ENCODE measurements at places on chromosomes 3 and 15.

- no peak for DNase-seq
These were observed 353.6 kb upstream of the ZNF717 start for GRCh38 chr3:76138921-76139320.

DNA sequence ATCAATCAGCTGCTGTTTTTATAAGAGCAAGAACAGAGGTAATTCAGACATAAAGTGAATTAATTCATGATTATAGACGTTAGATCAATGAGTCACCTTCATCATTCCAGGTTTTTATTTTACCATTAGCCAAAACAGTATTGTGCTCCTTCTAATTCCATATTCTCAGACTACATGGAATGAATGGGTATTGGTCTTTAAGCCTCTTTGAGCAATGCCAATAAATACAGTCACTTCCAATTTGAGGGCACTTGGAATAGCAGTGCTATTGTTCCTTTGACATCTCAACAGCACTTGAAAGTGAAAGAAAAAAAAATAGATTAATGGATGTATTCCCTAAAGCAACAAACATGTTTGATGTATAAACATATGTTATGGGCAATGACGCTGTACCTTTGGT lies 830.9 kb upstream of the CFAP20DC start:
- DNase-seq: no peak

DNA sequence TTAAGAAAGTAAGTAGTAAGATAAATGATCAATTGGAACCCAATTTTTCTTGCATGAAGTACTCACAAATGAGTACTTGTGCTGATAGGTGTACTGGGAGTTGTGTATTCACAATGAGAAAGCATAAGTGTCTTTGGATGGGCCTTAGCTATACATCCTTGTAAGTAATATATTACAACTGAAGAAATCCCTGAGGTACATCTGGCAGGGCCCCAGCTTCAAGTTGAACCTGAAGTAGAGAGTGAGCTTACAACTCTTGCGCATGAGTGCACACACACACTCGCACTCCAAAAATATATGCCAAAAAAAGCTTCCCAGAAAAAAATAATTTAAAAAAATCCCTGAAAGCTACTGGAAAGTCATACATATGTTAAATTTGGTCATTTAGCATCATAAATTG lies 222.5 kb downstream of the ROBO2 start:
- no peak for DNase-seq

GRCh38 chr3:172346161-172346560 lies 102.1 kb downstream of the GHSR start:
- no peak for DNase-seq

GRCh38 chr15:69903470-69904469 lies 193.9 kb downstream of the TLE3 start:
- DNase-seq: no peak

- DNase-seq: no peak
These were observed 70.5 kb downstream of the PLXNA1 start for GRCh38 chr3:127053450-127053849.

GRCh38 chr3:120683213-120683612 lies 1.2 kb upstream of the HGD start:
- no peak for DNase-seq

- no peak for DNase-seq
These were observed 1.2 kb downstream of the HRH1 start for GRCh38 chr3:11155341-11156025.

DNA sequence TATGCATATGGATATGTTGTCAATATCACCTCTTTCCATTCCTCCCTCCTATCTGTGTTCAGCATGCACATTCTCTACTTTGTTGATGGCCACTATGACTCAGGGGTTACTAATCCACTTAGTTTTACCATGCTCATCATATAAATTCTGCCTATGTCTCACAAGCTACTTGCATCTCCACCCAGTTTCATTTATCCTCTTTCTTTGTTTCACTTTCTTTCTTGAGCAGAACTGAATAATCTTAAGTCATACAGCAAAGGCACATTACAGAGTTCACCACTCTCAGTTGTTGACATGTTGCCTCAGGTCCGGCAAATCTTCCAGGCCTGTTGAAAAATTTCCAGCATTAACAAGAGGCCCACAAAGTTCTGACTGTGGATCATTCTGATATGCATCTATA lies 71.5 kb downstream of the SSR3 start:
- peak; percentile 26 for DNase-seq

GRCh38 chr15:37743826-37744225 lies 190.6 kb upstream of the TMCO5A start:
- no peak for DNase-seq

DNA sequence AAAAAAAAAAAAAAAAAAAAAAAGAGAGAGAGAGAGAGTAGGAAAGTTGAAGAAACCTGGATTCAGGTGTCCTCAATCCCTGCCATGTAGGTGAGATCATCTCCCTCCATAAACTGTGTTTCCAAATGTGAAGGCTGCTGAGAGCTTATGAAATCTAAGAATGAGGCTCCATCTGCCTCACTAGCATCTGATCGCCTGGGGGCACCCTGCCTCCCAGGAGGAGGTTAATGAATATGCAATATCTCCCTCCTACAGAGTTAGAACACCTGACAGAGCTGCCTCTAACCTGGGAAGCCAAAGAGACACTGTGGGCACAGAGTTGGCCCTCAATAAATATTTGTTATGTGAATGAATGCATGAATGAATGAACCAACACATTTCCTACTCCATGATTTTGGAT lies 23.8 kb upstream of the ZNF148 start:
- DNase-seq: no peak

DNA sequence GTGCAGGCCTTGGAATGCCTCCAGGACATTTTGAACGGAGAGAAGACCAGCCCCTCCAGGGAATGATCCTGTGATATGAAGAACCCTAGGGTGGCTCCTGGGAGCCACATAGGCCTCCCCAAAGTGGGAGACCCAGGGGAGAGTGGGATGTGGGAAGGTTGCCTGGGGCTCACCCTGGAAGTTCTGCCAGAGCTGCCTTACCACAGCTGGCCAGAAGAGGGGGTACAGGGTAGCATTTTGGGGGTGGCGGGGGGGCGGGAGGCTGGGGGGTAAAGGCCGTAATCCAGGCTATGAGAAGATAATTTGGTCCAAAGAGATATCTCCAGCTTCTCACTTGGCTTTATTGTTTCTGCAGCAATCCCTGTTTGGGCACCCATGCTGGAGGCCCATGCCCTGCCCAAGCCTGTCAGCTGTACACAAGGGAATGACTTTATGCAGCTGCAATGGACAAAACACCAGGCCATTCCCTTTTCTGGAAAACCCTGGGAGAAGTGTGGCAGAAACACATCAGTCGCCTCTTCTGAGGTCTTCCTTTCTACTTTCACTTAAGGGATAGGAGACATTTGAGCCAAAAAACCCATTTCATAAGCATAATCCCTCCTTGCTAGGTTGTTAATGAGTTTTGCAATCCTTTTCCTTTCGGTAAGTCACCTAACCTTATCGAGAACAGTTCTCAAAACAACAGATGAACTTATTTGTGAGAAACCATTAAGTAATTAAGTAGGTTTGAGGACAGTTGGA lies 11.0 kb upstream of the MUSTN1 start:
- no peak for DNase-seq

- DNase-seq: no peak
These were observed 32.2 kb downstream of the LIPC start for GRCh38 chr15:58463815-58464650.

- no peak for DNase-seq
These were observed 6.2 kb upstream of the TIMMDC1 start for GRCh38 chr3:119492128-119492527.

- no peak for DNase-seq
These were observed 32.9 kb downstream of the PLCH1 start for GRCh38 chr3:155712008-155712407.

DNA sequence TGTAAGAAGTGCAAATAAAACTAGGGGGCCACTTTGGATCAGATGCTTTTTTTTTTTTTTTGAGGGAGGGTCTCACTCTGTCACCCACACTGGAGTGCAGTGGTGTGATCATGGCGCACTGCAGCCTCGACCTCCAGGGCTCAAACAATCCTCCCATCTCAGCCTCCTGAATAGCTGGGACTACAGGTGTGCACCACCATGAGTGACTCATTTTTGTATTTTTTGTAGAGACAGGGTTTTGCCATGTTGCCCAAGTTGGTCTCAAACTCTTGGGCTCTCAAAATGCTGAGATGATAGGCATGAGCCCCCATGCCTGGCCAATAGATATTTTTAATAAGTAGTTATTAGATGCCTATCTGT lies 20.8 kb downstream of the CCR1 start:
- no peak for DNase-seq

GRCh38 chr15:83207660-83208366 lies at the start of gene HDGFL3:
Gene HDGFL3 (minus strand): TSS chr15:83207823. CDS start chr15:83207414, 409 bp downstream.
- DNase-seq: no peak

GRCh38 chr3:62032738-62033137 lies 340.6 kb downstream of the FEZF2 start:
- no peak for DNase-seq

- DNase-seq: no peak
These were observed 315.2 kb upstream of the PPP2R3A start for GRCh38 chr3:135650309-135650708.

GRCh38 chr3:77655396-77655795 lies 615.5 kb downstream of the ROBO2 start:
- no peak for DNase-seq

GRCh38 chr15:65603134-65603533 lies 7.8 kb downstream of the INTS14 start:
- no peak for DNase-seq

- DNase-seq: no peak
These were observed 109.8 kb downstream of the ASB7 start for GRCh38 chr15:100712226-100712625.

Data from T-helper 2 cell (primary cell).